HT-29 (cell line): ENCODE measurements at places on chromosomes 6 and 20. TPM values are rescaled to one million over a fixed set of nuclear protein-coding genes. Genes with fewer than 3 reads are reported as not detected.

The TMEM74B gene
- total RNA-seq, result 8.8 and 8.9 TPM in 2 replicates

The SOBP gene
- total RNA-seq, result 0.08 and 0.13 TPM in 2 replicates

The TAGAP gene
- 0.08 TPM in 1 of 2 replicates, not detected in the other for total RNA-seq

The CCM2L gene
- total RNA-seq, result 0.13 TPM in 1 of 2 replicates, not detected in the other

The MATN4 gene
- 0.13 and 0.46 TPM in 2 replicates for total RNA-seq
